ENCODE measurements at places on chromosomes 2 and 18.

DNA sequence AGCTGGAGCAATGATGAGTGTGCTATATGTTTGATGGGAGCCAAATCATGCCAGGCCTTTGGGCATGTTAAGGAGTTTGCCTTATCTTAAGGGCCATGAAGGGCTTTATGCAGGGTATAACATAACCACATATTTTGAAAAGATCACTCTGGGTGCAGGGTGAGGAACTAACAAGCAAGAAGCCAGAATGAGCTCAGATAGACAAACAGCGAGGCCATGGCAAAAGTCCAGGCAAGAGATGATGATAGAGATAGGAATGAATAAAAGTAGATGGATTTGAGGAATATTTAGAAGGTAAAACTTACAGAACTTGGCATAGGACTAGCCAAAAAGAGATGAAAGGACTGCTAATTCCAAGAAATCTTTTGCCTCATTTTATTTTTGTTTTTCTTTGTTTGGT is 6.7 kb downstream of the GALNT3 start:
- no peak for DNase-seq

GRCh38 chr2:140597205-140597604 is 1533.6 kb downstream of the LRP1B start:
- DNase-seq = no peak

GRCh38 chr2:231132129-231132528 is 7.3 kb upstream of the HTR2B start:
- DNase-seq = no peak

- DNase-seq = no peak
Measured at GRCh38 chr18:44915661-44916060, 235.0 kb downstream of the SETBP1 start.

DNA sequence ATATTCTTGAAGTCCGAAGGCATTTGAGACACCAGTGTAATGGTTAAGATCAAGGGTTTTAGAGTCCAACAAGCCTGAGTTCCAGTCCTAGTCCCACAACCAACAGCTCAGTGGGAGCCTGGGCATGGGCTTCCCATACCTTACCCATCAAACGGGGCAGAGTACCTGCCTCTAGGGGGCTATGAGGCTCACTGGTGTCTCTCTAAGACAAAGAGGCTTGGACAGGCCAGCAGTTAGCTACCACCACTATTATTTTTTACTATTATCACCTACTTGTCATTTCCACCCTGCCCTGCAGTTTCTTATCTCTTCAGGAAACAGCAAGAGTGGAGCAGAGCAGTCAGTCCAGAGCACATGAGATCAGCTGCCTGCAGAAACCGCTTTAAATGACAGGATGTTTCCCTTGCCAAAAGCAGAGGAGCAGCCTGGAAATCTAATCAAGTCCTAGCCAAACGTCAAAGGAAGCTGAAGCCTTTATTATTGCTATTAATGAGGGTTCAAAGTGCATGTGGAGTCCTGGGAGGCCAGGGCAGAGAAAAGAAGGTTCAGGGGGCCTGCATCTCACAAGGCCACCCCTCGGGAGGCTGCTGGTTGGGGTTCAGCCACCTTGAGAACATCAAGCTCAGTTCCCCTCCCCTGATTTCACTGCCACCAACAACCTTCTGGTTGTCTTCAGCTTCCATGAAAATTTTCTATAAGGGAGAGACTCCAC is 66.6 kb downstream of the STPG4 start:
- DNase-seq = no peak

GRCh38 chr2:54983345-54984220 is 66.7 kb downstream of the RTN4 start:
- no peak for DNase-seq

DNA sequence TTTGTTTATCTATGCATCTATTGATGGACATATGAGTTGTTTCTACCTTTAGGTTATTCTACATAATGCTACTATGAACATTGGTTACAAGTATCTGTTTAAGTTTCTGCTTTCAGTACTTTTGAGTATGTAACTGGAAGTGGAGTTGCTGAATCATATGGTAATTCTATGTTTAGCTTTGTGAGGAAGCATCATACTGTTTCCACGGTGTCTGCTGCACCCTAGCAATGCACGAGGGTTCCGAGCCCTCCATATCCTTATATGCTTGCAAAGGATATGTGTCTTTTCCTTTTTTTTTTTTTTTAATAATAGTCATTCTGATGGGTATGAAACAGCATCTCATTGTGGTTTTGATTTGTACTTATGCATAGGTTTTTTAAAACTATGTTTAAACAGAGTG is 83.7 kb downstream of the FMNL2 start:
- DNase-seq = no peak
